Stimulated activated CD4-positive, alpha-beta T cell treated with anti-CD3 and anti-CD28 coated beads, Interleukin-2, amount 100 ng/mL, for 24 hours (primary cell): ENCODE measurements at places on chromosomes 12 and 14.

GRCh38 chr12:9948606-9949296, 16.6 kb upstream of the CLEC2A start:
- no peak for DNase-seq

DNA sequence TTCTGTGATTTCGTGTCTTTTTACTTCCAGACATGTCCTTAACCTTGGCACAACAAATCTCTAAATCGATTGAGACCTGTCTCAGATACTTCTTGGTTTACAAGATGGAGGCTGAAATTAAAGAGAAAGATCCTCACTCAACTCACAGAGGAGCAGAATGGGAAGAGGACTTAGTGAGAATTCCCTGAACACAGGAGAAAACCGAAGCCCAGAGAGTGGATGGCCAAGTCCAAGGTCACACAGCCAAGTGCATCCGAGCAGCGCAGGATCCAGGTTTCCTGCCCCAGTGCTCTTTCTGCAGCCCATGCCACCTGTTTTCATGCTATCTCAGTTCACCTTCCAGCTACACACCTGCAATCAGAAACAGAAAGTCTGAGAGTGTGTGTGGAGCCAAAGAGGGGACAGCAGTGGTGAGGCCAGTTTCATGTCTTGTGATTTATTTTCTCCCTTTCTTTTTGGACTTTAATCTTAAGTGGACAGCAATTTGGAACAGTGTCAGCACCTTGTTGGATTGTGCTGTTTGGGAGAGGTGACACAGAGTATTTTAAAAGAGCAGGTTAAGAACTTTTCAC, 22.9 kb upstream of the TCL1B start:
- no peak for DNase-seq

DNA sequence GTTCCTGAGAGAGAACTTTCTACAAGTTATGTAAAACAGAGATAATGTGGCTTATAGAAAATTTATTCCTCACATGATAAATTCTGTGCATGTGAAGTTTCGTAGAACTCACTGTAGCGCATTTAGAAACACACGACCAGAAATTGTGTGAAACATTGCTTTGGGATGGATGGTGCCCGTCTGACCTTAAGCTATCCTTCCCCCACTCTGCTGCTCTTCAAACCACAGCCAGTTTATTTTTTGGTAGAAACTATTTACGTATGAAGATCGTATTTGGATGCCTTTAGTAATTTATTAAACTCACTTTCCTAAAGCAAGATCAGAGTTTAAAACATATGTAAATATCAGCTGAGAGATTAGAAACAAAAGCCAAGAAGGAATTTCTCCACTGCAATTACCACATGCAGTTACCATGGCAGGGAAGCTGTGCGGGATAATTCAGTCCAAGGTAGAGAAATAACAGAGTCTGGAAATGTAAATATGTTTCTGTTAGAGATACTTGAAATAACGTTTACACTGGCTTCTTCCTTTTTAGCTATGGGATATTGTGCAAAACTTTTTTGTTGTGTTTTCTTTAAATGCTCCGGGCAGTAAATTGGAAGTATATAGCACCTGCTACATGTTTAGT, 382.7 kb downstream of the RGS6 start:
- DNase-seq: no peak

- DNase-seq: no peak
These were observed 74.8 kb downstream of the HECTD4 start for GRCh38 chr12:112307317-112308011.

DNA sequence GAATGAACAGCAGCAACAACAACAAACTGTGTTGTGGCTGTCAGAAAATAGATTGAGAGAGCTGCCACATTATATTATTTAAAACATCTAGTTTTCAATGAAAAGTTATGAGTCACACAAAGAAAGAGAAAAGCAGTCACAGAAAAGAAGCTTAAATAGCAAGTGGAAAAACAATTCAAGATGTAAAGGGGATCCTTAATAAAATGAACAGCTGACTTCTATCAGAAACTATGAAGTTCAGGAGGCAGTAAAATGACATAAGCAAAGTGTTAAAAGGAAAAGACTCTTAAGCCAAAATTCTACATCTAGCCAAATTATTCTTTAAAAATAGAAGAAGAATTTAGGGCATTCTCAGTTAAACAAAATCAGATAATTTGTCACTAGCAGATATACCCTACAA, 5.6 kb downstream of the CLEC14A start:
- DNase-seq: no peak
